ENCODE measurements at places on chromosomes 4 and X.

- no peak for DNase-seq
These were observed 584 bp downstream of the SUV39H1 start for GRCh38 chrX:48696909-48697727.

- no peak for DNase-seq
These were observed 666.8 kb downstream of the PCDH18 start for GRCh38 chr4:136865526-136865925.

- no peak for DNase-seq
These were observed 56.8 kb downstream of the LGI2 start for GRCh38 chr4:24973747-24974601.

DNA sequence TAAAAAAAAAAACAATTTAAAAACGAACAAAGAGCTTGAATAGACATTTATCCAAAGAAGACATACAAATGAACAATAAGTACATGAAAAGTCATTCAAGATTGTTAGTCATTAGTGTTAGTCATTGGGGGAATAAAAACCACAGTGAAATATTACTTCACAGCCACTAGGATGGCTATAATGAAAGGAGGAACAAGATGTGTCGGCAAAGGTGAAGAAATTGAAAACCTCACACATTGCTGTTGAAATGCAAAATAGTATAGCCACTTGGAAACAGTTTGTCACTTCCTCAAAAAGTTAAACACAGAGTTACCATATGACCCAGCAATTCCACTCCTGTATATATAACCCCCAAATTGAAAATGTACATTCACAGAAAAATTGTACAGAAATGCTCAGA, 45.2 kb upstream of the SLC39A8 start:
- peak; percentile 29 for DNase-seq

GRCh38 chr4:156496797-156497196, 474.8 kb downstream of the PDGFC start:
- DNase-seq, result no peak

DNA sequence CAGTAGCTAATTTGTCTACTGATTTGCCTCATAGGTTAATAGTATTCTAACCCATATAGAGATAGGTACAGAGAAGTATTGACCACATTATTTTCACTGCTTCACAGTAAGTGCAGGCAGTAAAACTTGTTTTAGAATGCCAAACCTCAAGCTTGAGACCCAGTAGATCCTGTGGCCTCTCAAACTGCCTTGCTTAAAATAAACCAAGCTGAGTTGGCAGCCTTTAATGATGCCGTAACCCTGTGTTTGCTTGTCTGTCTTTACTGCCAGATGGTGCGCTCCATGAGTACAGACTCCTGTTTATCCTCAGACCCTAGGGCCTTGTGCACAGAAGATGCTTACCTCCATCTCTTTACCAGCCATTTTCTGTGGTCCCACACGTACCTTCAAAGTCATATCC, 50.8 kb downstream of the ANXA3 start:
- no peak for DNase-seq

DNA sequence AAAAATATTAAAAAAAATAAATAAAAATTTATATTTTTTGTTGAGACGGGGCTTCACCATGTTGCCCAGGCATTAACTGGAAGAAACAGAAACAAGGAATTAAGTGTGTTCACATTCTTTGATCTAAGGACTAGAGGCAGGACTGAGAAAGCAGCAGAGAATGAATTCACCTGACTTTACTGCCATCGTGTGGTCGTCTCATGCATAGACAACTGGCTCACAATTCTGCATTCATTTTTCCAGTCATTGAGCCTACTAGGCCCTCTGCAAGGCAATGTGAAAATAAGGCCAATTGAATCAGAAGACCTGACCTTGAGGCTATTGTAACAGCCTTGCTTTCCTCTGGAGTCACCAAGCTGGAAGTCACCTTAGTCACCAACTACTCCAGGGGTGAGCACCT, 37.4 kb downstream of the LHFPL1 start:
- DNase-seq, result peak; percentile 42

DNA sequence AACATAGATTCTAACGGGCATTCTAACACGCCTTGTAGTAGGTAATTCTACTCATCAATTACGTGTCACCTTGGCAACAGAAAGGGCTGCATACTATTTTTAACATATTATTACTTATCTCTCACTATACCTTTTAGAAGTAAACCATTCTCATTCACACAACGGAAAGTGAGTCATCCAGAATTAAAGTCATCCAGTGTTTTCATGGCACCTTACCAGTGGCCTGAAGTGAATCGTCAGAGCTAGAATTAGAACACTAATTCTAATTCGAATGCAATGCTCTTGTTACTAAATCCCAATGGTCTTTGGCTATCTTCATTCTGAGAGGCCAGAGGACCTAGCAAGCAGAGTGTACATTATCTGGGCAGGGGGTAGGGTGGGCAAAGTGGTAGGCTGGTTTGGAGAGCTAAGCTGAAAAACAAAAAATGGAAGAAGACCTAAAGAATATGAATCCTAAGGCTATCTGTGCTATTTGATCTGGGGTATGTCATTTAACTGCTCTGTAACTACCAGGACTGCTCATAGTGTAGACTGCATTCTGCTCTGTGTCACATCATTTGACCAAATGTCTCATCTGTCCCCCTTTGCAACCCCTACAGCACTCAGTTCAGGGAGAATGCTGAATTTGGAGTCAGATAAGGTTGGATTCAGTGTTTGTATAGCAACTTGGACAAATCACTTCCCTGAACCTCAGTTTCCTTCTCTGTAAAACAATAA, 96.5 kb downstream of the HDAC8 start:
- no peak for DNase-seq

DNA sequence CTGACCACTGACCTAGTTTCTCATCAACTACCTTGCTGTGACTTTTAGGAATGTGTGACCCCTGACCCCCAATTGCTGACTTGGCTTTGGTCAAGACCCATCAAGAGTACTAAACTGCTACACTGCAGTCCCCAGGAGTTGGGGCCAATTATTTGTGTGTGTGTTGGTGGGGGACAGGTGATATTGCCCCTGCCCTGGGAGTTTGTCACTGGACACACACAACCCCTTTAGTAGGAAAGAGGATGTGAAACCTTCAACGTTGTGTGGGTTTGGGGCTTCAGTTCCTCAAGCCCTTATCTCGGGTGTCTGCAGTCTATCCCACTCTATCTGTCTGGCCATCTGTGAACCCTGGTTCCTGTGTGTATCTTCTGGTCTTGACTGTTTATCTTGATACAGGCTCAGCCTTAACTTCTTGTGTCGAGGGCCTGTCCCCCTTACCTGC, 6.5 kb downstream of the SASH3 start:
- DNase-seq, result no peak

DNA sequence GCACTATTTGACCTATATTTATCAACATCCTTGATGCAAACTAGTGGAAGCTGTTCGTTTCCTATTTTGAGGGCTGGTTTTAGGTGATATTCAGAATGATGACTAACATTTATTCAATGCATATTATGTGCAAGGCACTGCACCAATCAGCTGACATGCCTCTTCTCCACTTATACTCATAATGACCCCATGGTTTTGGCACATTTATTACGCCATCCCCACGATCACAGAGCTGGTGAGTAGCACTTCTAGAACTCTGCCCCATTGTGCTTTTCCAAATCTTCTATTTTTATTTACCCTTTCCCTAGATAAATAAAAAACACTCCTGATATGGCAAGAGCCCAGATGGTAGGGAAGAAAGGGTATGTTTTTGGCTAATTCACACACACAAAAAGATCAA, 13.1 kb downstream of the SCML1 start:
- DNase-seq, result no peak

DNA sequence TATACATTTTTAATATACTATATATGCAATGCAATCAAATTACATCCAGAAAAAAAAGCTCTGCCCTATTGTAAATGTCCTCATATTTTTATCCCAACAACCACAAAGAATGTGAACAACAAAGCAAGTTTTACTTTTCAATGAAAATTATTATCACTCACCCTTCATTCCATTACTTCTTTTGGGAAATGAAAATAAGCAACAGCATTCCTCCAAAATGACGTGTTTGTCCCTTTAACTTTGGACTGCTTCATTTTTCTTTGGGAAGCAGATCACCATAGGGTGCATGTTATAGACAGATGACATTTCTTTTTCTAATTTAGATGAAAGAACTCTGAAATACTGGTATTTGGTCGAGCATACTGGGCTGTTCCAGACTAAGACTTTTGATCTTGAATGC, 667.1 kb upstream of the BOD1L1 start:
- DNase-seq, result no peak

DNA sequence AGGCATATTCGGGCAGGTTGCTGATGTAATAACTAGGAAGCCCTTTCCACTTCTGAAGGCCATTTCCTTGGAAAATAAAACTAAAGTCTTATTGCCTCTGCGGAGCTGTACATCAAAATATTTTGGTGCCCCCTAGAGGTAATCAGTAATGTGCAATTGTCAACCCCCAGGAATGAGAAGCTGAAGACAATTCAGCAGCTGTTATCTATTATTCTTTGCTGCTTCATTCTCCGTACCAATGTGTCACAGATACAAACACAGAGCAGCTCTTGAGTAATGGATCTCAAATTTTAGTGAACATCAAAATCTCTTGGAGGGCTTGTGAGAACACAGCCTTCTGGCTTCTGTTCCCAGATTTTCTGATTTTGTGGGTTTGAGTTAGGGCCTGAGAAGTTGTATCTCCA, 3.5 kb upstream of the SLIT2 start:
- peak; percentile 53 for DNase-seq

DNA sequence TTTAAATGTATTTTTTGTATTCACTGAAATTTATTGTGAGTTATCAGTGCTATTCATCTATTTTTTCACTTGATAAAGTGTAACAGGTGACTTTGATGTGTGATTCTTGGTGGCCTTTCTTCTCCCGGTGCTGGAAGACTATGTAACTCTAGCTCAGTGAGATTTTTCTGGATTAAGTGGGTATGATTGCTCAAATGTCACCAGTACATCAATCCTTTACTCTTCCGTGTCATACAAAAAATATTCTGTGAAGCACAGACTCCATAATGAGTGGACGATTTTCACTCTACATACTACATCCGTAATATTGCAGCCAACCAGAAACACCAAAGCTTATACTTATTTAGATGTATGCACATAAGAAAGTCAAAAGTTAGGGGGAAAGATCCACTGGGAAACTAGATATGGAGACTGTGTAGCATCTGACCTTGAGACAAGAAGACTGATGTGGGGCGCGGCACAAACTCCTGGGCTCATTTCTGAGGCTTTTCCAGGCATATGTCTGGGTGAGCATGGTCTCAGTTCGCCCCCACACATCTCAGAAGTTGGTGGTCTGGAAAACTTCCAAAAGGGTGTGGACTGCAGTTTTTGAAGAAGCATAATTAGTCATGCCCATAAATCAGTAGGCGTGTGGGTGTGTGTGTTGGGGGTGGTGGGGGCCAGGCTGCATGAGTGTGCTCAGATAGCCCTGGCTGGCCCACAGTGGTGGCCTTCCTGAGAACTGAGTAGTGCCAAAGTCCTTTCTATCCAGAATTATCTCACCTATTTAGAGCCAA, 53.9 kb upstream of the TENM3 start:
- DNase-seq, result no peak

DNA sequence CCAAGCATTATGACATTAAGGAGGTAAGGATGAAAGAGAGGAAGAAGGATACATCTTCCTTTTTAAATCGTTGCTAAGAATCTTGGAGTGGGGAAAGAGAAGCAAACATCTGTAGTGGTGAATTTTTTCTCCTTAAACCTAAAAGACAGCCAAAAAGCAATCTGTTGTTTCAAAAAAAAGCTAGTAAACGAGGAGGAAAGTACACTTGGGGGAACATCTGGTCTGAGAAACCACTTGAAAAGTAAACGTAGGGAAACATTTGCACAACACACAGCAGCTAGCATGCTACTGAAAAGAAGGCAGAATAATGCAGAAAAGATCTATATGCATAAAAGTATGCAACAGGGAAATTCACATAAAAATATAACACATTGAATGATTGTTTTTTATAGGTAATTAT, 1485.6 kb downstream of the PCDH19 start:
- no peak for DNase-seq

DNA sequence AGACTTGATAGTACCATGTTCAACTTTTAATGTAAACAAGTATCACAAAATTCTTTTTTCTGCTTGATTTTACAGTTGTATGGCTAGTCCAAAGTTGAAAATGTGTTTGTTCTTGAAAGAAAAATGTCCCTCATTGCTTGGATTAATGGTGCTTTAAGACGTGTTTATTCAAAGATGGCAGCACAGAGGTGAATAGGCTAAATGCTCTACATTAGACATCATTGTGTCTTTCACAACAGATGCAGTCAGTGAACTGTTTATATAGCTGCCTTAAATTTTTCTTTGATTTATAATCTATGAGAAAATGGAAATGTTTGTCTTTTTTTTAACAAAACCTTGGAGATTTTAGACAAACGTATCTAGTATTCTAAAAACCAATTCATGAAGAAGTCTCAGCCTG, 137.3 kb downstream of the BMPR1B start:
- DNase-seq, result no peak

- DNase-seq, result no peak
These were observed 213.6 kb upstream of the NRK start for GRCh38 chrX:105608745-105609144.

GRCh38 chr4:89140168-89140759, 28.9 kb downstream of the TIGD2 start:
- no peak for DNase-seq

- DNase-seq, result no peak
These were observed 1187.6 kb downstream of the RPA4 start for GRCh38 chrX:98071331-98071730.

GRCh38 chr4:177485528-177485927, 43.3 kb upstream of the AGA start:
- DNase-seq, result peak; percentile 10

DNA sequence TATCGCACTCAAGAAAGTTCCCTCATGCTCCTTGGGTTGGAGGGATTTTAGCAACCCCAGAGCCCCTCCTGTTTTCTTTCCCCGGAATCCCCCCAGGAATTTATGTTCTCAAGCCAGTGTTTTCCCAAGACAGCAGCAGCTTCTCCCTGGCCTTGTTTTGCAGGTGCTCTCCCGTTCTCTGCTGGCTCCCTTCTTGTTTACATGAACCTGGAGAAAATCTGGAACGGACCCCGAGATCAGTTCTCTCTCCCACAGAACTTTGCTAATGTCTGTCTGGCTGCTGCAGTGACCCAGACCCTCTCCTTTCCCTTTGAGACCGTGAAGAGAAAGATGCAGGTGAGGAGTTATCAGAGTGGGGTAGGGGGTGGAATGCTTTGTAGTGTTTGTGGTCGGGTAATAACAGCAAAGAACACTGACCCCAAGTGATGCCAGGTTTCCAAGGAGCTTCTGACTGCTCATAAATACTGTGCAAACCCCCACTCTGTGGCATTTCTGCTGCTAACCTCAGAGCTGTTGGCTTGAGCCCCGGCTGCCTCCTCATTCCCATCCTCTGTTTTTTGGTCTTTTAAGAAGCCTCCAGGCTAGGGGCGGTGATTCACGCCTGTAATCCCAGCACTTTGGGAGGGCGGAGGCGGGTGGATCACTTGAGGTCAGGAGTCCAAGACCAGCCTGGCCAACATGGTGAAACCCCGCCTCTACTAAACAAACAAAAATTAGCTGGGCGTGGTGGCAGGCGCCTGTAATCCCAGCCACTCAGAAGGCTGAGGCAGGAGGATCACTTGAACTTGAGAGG, 11.1 kb downstream of the SLC25A43 start:
- DNase-seq, result no peak

GRCh38 chr4:87078987-87079486, 141.4 kb downstream of the KLHL8 start:
- no peak for DNase-seq
